ENCODE measurements at places on chromosomes 7 and 10. TPM values are rescaled to one million over a fixed set of nuclear protein-coding genes. Genes with fewer than 3 reads are reported as not detected.

GRCh38 chr7:113099284-113099919 is 12.8 kb upstream of the GPR85 start:
- H3K4me3 ChIP-seq, result no peak overlapping the region
- no peak for DNase-seq
- H3K27me3 ChIP-seq, result no peaks in the 10 kb centered on the region
- no peak overlapping the region for H3K27ac ChIP-seq
- H3K4me1 ChIP-seq, result no peaks in the 10 kb centered on the region

- no peaks in the 10 kb centered on the region for H3K36me3 ChIP-seq
- DNase-seq, result no peak
- H3K27me3 ChIP-seq, result no peaks in the 10 kb centered on the region
- peaks cover 46% of the 10 kb centered on the region for H3K4me1 ChIP-seq
- H3K27ac ChIP-seq, result peak overlapping the region; percentile 81
These were observed 97.4 kb upstream of the PDCD4 start for GRCh38 chr10:110774069-110775019.

Gene GIMAP8
- total RNA-seq, result 7.8 TPM

GRCh38 chr10:44985175-44985681 is 6.6 kb upstream of the DEPP1 start:
- H3K4me3 ChIP-seq, result no peak overlapping the region
- H3K36me3 ChIP-seq, result peaks cover 60% of the 10 kb centered on the region
- no peak overlapping the region for H3K27ac ChIP-seq
- H3K27me3 ChIP-seq, result no peaks in the 10 kb centered on the region
- DNase-seq, result no peak

DNA sequence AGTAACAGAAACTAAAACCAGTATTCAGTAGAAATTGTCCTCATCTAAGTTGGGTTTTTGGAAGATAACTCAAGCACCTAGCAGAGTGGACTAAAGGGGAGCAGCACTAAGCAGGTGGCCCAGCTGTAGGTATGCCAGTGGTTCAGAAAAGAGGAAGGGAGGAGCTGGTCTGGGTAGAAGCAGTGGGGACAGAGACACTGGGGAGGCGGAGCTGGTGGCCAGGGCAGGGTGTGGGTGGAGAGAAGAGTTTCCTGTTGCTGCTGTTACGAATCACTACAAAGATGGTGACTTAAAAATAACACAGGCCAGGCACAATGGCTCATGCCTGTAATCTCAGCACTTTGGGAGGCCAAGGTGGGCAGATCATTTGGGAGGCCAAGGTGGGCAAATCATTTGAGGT is 136.2 kb downstream of the WDR11 start:
- DNase-seq, result no peak
- no peaks in the 10 kb centered on the region for H3K4me1 ChIP-seq
- no peaks in the 10 kb centered on the region for H3K36me3 ChIP-seq
- H3K27ac ChIP-seq, result no peak overlapping the region
- H3K27me3 ChIP-seq, result peaks cover 5% of the 10 kb centered on the region
- no peak overlapping the region for H3K4me3 ChIP-seq

GRCh38 chr10:128527711-128528110 is 401.5 kb upstream of the MKI67 start:
- no peak overlapping the region for H3K27ac ChIP-seq
- DNase-seq, result no peak
- no peak overlapping the region for H3K4me3 ChIP-seq
- peaks cover 2% of the 10 kb centered on the region for H3K27me3 ChIP-seq
- H3K4me1 ChIP-seq, result peaks cover 7% of the 10 kb centered on the region

- H3K4me3 ChIP-seq, result no peak overlapping the region
- DNase-seq, result no peak
- no peak overlapping the region for H3K27ac ChIP-seq
- peaks cover 8% of the 10 kb centered on the region for H3K4me1 ChIP-seq
- H3K36me3 ChIP-seq, result peaks cover 63% of the 10 kb centered on the region
- H3K27me3 ChIP-seq, result no peaks in the 10 kb centered on the region
These were observed 43.5 kb downstream of the ACSM6 start for GRCh38 chr10:95237376-95238170.

DNA sequence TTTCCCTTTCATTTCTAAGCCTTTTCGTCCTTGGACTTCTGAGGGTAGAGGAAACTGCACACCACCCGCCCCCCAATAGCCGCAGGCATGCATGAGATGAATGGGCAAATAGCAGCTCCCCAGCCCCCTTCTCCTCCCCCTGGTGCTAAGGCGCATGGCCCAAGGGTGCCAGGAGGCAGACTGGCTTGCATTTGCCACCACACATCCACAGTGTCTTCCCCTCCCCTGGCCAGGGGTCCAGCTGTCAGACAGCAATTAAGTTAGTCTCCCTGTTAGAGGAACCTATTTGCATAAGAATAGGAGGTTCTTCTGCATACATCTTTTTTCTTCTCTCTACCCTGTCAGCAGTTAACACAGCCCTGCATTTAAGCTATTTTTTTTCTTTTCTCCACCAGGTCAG is 20.2 kb downstream of the TOMM7 start:
- H3K4me1 ChIP-seq, result no peaks in the 10 kb centered on the region
- H3K4me3 ChIP-seq, result no peak overlapping the region
- DNase-seq, result no peak

Gene GDI2
- total RNA-seq, result 152 TPM

All from psoas muscle (tissue), 8 donors.